ENCODE measurements at places on chromosomes 11 and 22.

- no peak for DNase-seq
- no peaks in the 10 kb centered on the region for H3K36me3 ChIP-seq
- no peak overlapping the region for H3K27ac ChIP-seq
- H3K4me3 ChIP-seq, result no peak overlapping the region
Measured at GRCh38 chr11:2313051-2313951, 11.5 kb downstream of the TSPAN32 start.

GRCh38 chr11:44366026-44366425 is 56.1 kb upstream of the ALX4 start:
- no peaks in the 10 kb centered on the region for H3K27me3 ChIP-seq
- H3K36me3 ChIP-seq, result no peaks in the 10 kb centered on the region
- H3K4me1 ChIP-seq, result no peaks in the 10 kb centered on the region

- H3K36me3 ChIP-seq, result no peaks in the 10 kb centered on the region
- DNase-seq, result no peak
- H3K27ac ChIP-seq, result no peak overlapping the region
- peaks cover 12% of the 10 kb centered on the region for H3K4me1 ChIP-seq
Measured at GRCh38 chr11:11086979-11087378, 229.1 kb upstream of the ZBED5 start.

GRCh38 chr11:12324585-12324984 is 52.8 kb upstream of the PARVA start:
- no peak overlapping the region for H3K4me3 ChIP-seq
- H3K27me3 ChIP-seq, result no peaks in the 10 kb centered on the region
- peaks cover 92% of the 10 kb centered on the region for H3K4me1 ChIP-seq
- no peaks in the 10 kb centered on the region for H3K36me3 ChIP-seq
- no peak overlapping the region for H3K27ac ChIP-seq
- no peak for DNase-seq
